Astrocyte of the spinal cord (primary cell): ENCODE measurements at places on chromosomes 5 and 9.

DNA sequence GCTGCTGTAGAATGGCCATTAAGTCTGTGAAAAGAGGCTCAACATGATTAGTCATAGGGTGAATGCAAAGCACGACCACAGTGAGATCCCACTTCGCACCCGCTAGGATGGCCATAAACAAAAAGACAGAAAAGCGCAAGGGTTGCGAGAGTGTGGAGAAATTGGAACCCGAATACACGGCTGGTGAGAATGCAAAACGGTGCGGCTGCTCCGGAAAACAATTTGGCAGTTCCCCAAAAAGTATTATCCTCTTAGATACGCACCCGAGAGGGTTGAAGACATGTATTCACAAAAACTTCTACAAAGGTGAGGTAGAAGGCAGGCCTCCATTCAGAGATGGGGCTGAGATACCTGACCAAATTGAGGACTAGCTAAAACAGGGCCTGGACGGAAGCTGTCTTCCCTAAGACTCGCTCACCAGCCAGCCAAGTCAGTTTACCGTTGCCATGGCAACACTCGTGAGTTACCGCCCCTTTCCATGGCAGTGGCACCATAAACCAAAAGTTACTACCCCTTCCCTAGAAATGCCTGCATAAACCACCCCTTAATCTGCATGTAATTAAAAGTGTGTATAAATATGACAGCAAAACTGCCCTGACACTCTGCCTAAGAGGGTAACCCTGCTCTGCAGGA is 726 bp upstream of the PSMB7 start:
- no peak for DNase-seq

GRCh38 chr9:29319736-29320513 is 1746.6 kb upstream of the C9orf72 start:
- no peak for DNase-seq

GRCh38 chr5:135013445-135013844 is 20.6 kb downstream of the PITX1 start:
- no peak for DNase-seq

DNA sequence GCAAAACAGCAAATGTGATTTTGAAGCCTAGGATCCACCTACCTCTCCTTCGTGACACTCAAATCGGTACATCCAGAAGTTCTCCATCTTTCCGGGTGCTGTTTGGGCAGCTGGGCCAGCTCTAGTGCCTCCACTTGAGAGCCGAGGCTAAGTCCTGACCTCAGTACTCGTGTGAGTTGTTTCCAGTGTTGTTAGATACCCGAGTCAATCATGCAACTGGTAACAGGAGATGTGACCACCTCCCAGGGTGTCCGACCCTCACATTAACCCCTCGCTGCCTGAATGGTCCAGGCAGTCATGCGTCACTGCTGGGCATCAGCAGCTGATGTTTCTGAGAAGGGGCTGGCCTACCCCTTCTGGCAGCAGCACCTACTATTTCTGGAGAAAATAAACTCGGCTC is 170.3 kb downstream of the ENTREP1 start:
- DNase-seq = no peak

DNA sequence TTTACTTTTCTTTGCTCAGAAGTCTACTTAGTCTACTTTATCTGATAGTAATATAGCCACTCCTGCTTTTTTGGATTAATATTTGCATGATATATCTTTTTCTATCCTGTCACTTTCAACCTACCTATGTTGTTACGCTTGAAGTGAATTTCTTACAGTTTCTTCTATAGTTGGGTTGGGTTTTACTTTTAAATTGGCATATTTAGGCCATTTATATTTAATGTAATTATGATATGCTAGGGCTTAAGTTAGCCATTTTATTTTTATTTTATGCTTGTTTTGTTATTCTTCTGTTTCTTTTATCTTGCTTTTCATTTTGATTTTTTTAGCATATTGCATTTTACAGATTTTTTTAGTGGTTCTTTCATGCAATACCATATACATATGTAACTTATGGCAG is 164.7 kb downstream of the AOPEP start:
- no peak for DNase-seq

GRCh38 chr9:9142001-9142400 is 1342.4 kb upstream of the DMAC1 start:
- no peak for DNase-seq

DNA sequence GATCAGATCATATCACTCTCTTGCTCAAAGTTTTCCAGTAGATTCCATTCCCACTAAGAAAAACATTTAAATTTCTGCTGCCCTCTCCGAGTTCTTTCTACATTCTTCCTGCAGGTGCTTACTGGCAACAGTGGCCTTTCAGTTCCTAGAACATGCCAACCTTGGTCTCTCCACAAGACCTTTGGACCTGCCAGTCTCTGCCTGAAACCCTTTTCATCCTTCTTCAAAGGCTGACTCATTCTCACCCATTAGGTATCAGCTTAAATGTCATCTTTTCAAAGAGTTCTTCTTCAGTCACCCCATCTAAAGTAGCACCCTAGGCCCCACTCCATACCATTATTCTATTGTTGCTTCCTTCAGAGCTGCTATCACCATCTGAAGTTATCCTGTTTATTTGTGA is 21.8 kb downstream of the PPIC start:
- no peak for DNase-seq

GRCh38 chr5:148729182-148729581 is 74.9 kb upstream of the HTR4 start:
- DNase-seq = no peak

DNA sequence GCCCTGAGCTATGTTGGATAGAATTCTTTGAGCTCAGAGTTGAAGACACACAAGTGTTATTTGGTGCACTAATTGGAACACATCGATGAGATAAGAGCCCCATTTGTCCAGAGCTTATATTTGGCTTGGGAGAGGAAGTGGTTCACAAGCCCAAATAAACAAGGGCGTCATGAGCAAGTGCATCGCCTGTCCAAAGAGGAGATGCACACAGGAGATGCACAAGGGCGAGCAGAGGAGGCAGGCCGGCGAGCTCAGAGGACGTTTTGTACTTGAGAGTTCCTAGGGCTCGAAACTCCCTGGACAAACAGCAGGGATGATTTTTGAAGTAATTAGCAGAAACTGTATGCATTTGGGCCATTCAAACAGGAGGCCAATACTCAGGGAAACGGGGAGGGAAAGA is 212.8 kb upstream of the IRX1 start:
- DNase-seq = no peak

- peak; percentile 23 for DNase-seq
Observed at GRCh38 chr9:131020388-131020787, 11.4 kb downstream of the LAMC3 start.

GRCh38 chr9:115627511-115627910 is 509.6 kb upstream of the TNC start:
- DNase-seq = no peak

DNA sequence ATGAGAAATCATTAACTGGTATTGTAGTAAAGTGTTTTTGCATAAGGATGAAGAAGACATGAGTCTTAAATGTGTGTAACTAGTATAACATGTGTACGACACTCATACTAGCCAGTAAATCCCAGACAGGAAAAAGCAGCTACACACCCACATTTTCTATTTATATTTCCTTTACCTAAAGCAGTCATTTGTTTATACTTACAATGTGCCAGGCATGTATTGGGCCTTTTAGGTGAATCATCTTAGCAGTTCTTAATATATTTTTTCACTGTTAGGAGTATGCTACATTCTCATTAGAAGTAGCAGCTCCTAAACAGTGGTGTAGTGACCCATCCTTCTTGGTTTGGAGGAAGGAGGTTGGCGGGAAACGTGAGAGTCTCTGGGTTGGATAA is 55.8 kb upstream of the TMC1 start:
- no peak for DNase-seq

DNA sequence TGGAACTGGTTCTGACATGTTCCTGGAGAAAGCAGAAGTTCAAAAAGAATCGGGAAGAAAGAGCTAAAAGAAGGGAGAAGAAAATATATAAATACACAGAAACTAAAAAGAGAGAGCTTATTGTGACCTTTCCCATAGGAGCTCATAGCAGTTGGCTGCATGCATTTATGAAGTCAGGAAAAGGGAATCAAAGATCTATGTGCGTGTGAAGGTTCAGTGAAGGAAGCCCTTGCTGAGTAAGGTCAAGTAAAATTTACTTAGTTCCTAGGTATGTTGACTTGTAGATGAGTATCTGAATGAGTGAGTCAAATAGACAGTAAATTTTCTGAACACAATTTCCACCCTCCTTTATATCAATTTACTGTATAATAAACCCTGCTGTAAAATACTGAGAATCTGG is 632.5 kb downstream of the SLCO4C1 start:
- no peak for DNase-seq

DNA sequence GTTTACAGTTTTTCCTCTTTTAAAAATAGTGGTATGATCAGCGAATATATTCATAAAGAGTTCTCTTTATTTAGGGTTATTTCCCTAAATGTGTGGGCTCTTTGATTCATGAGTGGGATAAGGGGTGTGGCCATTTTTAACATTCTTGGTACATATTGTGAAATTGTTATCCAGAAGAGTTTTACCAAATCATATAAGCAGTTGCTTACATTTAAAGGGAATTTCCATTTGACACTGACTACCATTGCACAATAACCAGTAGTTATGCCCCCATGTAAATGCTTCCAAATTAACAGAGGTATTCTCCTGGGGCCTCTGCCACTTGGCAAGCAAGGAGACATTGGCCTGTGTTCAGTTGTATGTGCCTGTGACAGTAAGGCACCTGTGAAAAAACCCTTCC is 27.2 kb downstream of the SLC25A48 start:
- no peak for DNase-seq

GRCh38 chr9:138044485-138045383 is 167.2 kb downstream of the CACNA1B start:
- DNase-seq = no peak

GRCh38 chr5:151058891-151059489 is 21.8 kb downstream of the TNIP1 start:
- no peak for DNase-seq

DNA sequence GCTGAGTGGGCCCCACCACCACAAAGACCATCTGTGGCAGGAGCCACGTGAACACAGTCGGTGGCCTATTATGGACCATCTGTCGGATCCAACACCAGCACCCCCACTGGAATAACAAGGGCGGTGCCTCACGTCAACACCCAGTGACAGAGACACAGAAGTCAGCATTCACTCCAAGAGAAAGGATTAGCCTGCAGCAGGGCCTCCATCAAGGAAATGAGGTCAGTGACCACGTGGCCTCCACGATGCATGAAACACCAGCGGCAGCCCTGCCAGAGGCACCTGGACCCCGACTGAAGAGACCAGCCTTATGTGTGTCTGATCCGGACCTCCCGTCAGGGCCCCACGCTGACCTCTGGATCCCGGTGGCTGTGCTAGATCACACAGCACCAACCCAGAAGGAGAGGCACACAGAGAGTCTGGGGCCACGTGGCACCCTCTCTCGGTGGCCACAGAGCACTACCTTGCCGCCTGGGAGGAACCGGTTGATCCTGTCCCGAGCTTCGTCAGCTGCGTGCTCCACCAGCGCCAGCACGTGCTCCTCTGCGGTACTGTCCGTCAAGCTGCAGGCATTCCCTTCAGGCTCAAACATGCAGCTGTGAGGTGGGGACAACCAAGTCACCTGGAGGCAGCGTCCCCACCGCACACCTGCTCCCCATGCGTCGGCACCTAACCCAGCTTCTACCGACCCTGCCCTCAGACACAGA is 9.0 kb downstream of the BRD9 start:
- no peak for DNase-seq

- DNase-seq = peak; percentile 64
Observed at GRCh38 chr5:92991581-92992067, 589.4 kb downstream of the NR2F1-AS1 start.

DNA sequence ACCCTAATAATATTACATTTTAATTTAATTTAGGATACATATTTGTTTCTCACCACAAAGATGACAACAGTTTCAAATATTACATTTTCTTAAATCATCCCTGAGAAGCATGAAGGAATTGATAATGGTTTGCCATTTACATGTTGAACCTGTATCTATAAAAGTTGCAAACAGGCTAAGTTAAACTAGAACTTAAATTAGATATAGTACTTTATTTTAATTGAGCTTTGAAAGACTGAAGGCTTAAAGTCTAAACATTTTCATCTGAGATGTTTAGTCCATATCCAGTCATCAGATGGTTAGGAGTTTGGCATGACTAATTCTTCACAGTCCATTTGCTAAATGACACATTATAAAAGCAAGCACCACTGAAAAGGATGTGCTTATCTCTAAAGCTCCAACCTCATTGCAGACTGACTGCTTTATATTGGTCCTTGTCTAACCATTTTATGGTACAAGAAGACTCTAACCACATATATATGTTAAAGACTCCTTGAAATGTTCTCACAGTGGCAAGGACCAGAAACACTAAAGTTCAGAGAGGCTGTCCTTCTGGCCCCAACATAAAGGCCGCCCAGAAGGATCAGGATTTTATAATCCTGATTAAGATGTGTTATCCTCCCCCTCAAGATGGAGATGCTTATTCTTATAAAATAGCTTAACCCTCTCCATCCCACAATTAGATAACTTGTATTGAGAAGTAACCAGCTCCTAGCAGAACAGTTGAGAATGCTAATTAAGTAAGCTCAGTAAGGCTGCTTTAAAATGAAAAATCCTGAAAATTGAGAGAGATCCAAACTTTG is 25.8 kb downstream of the WNT8A start:
- peak; percentile 12 for DNase-seq

DNA sequence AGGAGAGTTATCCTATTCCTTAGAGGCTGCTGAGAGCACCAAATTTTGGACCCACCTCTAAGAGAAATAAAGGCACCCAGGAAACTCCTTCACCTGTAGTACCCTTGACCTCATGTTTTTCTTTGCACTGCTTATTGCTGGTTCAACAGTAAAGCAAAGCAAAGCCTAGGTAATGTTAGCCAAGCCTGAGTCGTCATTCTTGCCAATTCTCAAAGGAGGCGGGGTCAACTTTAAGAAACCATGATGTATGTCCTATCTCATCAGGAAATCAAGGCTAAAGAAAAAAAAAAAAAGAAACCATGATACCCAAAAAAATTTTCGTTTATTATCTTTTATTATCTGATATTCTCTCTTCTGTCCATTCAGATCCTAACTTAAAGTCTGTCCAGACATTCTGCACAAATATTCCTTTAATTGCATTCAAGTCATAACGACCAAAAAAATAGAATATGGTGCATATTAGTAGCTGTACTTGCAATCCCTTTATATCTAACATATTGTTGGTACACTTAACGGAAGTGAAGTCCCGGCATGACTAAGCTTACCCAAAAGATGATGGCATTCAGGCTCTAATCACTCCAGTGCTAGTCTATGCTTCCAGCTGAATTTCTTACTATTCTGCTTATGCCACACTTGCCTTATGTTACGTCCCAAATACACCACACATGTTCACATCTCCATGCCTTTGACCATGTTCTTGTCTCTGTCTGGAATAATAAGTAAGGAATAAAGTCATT is 1.8 kb downstream of the AUH start:
- no peak for DNase-seq

DNA sequence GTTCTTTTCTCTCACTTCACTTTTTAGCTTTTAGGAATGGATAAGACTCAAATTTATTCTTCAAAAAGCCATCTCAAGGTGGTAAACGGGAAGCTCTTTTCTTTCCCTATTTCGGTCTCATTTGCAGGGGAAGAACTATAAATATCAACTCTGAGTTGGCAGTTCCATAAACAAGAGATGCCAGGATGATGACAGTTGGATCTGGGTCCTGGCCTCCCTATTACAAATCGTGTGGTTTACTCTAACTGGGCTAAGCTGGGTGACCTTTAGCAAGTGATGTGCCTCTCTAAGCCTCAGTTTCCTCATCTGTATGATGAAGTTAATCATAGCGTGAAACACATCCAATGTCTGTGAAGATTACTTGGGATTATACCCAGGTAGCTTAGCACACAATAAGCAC is 44.2 kb downstream of the TLE4 start:
- no peak for DNase-seq
